ENCODE measurements at places on chromosomes 2 and 18.

GRCh38 chr2:203583701-203584100, 48.6 kb upstream of the RAPH1 start:
- peak; percentile 72 for DNase-seq

DNA sequence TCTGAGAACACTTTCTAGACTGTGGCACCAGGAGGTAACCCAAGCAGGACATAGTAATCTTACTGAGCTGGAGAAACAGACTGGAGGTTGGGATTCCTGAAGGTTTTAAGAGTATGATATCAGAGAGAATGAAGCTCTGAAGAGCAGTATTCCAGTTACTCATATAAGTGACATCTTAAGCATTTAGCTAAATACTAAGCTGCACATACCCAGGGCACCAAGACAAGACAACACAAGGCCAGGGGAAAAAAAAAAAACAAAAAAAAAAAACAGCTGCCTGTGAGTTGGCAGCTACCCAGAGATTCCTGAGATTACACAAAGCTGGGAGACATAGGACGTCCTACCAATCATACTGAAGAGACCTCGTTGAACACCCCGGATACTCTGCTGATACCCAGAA, 175.8 kb downstream of the SRBD1 start:
- DNase-seq, result peak; percentile 72

DNA sequence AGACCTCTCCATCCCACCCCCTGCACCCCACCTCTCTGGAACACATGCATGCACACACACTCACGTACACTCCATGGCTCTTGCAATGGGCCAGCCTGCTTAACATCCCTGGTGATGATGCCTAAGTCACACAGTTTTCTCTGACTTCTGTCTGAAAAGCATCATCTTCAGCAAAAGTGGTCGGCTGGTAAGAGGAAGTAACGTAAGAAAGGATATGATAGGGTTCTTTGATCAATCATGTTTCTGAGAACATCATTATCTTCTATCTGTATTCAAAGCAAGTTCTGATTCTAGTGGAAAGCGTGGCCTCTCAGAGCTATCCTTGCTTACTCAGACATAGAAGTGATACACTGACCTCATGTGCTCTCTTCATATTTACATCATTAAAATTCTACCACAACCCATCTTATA, 11.4 kb upstream of the NDUFV2 start:
- DNase-seq, result no peak

GRCh38 chr2:58710795-58711279, 469.7 kb upstream of the FANCL start:
- DNase-seq, result no peak

DNA sequence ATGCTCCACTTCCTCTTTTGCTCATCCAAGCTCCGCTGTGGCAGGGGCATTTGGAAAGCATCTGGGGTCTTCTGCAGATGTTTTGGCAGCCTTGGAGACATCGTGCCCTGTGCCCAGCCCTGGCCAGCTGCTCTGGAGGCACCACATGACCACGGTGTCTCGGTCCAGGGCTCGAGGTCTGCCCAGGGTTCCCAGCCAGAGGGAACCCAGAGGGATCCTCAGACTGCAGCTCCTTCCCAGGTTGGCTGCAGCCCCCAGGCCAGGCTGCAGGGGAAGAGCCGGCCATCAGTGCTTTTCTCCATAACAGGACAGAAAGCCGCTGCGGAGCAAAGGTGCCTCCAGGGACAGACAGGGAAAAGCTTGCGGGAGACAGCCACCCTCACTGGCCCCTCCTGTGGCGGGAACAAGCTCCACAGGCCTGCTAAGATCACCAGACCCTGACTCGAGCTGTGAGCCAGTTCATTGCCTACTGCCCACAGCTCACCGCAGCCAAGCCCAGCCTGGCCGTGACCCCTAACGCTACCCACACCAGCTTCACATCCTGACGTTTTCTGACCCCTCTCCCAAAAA, 74.7 kb downstream of the SMAD7 start:
- no peak for DNase-seq

DNA sequence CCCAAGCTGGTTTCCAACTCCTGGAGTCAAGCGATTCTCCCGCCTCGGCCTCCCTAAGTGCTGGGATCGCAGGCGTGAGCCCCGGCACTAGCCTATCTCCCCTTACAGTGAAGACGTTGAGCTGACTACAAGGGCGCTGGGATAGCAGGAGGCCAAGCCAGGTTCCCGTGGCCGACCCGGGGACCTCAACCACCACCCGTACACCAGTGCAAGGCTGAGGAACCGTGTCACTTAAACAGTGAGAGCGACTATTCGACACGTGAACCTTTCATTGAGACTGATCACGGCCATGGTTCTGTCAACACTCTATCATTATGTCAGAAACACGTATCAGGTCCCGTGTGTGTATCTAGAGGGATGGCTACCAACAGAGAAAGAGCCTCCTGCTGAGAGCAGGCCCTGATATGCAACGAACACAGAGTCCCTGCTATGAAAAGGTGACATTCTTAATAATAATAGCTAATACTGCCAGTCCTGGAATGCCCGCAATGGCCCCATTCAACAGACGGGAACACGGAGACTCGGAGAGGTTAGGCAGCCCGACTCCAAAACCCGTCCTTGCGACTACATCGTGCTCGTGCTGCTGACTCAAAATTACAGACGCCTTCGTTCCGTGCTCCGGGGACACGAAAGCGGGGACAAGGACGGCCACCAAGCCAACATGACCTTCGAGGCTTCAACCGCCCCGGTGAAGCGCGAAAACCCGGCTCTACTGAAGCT, 833 bp downstream of the AFG3L2 start:
- peak; percentile 4 for DNase-seq

GRCh38 chr18:63859781-63860475, 27.6 kb upstream of the SERPINB2 start:
- no peak for DNase-seq
